Left lung (tissue), 14 donors: ENCODE measurements at places on chromosomes 5 and 9. TPM values are rescaled to one million over a fixed set of nuclear protein-coding genes. Genes with fewer than 3 reads are reported as not detected.

DNA sequence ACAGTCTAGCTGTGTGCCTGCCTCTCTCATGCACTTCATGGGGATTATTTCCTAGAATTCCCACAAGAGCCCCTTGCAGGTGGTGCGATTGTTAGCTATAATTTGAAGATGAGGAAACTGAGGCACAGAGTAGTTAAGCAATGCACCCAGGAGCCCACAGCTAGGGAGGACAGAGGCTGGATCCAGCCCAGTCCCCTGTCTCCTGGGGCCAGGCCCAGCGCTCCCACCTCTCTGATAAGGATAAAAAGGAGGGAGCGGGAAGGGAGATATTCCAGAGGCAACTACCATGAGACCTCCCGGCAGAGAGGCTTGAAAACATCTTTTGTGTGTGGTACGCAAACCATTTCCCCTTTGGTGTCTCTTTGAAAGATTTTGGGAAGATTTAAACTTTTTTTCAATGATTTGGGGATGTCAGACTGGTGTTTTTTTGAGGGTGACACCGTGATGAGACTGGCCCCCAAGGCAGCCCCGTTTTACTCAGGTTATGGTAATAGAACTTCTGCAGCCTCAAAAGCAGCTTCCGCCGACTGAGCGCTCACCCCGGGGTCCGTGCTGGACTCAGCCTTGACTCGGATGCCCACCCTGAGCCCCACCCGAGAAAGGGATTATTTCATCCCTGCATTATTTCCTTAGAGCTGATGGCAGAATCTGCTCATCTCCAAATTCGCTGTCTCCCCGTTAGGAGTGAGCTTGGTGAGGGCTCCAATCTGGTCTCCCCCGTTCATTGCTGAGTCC lies 144.7 kb upstream of the IER5L start:
- no peak for DNase-seq

The CEP72 gene
- 10.9 TPM for polyA plus RNA-seq

- DNase-seq: no peak
These were observed 8.6 kb downstream of the NR5A1 start for GRCh38 chr9:124498499-124499146.

DNA sequence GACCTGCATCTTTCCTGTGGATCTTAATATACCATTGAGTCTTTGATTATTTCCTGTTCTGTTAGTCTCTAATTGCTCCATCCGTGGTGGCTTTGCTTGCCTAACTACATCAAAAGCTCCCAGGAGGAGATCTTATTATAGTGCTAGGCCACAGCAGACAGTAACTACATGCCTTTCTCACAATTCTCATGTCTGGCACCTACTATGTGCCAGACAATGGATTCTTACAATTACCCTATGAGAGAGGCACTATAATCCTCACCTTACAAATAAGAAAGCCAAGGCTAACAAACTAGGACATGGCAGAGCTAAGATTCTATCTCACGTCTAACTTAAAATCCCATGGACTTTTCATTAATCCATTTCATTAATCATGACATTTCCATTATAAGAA lies 70.3 kb upstream of the TARS1 start:
- DNase-seq: no peak

The ZFP2 gene
- 6.8 TPM for polyA plus RNA-seq

- DNase-seq: no peak
These were observed 295.7 kb upstream of the PANK3 start for GRCh38 chr5:168874713-168875380.

DNA sequence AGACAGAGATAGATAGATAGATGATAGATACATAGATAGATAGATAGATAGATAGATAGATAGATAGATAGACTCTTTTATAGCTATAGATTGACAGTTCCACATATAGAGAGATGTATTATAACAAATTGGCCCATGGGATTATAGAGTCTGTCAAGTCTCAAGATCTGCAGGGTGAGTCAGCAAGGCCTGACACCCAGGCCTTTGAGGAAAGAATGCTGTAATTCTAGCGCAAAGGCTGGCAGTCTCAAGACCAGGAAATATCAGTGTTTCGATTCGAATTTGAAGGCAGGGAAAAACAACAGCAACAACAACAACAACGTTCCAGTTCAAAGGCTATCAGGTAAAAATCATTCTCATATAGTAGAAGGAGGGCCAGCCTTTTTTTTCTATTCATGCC lies 339.2 kb upstream of the CDH9 start:
- no peak for DNase-seq

- DNase-seq: no peak
These were observed 6.1 kb upstream of the ANGPTL2 start for GRCh38 chr9:127128341-127129072.

The FOXD4L5 gene
- polyA plus RNA-seq: 0.30 TPM

DNA sequence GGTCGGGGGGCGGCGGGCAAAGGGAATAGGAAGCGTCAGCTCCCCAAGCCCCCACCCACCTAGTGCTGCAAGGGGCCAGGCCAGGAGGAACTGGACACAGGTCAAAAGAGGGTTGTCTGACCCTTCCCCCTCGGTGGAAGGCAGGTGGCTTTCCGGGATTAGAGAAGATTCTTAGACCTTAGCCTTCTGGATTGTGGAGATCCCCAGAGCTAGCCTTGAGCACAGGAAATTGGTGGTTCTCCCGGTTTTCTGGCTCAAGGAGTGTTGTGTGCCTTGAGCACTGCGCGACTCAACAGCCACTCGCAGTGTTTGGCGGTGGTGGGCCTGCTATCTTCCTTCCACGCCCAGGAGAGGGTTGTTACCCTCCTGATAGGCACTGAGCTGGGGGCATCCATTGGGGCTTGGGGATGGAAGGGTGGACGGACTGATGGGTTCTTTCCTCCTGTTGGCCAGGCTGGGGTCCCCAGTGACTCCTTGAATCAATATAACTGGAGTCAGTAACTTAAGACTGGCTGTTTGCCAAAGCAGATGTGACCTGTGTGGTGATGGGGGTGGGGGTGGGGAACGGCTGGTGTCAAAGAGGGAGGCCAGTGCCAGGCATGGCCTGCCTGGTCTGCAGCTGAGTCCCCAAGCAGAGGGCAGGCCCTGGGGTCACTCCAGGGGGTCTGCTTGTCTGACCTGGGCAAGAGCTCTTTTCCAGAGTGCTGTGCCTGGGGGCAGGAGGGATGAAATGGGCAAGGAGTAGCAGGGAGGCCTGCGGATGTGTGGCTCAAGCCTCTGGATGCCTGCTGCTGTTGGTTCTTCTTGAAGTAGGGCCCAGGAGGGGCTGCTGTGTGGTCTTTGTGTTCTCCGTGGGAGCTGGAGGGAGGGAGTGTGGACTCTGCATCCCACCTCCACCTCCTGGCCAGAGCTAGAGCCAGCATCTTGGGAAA lies 2.1 kb downstream of the FGF18 start:
- DNase-seq: no peak

DNA sequence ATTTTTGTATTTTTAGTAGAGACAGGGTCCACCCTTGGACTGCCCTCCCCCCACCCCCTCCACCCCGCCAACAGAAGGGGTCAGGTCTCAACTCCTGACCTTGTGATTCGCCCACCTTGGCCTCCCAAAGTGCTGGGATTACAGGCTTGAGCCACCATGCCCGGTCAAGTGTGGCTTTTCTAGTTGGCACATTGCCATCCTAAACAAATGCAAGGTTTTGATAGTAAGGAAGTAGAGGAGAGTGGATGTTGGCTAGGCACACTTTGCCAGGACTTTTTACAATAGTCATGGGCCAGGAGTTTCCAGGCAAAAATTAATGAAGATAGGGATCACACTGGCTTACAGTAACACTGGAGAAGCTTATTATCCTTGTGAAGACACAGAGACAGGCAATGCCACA lies 62.4 kb downstream of the GALNT12 start:
- no peak for DNase-seq

DNA sequence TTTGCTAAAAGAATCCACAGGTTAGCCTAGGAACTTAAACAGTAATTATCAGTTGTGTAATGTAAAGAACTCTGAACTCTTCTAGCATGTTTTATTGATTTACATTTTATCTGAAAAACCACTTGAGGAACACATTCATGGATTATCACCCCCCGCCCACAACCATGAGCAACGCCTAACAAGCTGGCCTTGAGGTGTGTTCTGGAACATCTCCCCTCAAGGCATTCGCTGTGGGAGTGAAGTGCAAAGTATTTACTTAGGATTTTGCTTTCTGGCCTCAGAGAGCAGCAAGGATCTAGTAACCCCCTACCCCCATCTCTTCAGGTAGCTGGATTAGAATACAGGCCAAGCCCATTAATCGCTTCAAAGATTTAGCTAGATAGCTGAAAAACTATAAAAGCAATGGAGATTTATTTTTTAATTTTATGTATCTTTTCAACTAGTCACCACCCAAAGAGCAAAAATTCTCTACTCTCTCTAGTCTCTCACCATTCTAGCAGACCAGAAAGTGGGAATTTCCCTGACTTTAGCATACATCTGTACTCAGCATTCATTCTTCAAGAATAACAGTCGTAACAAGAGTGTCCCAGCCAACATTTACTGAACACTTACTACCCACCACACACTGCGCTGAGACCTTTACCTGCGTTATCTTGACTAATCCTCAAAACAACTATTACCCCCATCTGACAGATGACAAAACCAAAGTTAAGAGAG lies 37.2 kb downstream of the DDX31 start:
- no peak for DNase-seq

The CTXN3 gene
- polyA plus RNA-seq: not detected

DNA sequence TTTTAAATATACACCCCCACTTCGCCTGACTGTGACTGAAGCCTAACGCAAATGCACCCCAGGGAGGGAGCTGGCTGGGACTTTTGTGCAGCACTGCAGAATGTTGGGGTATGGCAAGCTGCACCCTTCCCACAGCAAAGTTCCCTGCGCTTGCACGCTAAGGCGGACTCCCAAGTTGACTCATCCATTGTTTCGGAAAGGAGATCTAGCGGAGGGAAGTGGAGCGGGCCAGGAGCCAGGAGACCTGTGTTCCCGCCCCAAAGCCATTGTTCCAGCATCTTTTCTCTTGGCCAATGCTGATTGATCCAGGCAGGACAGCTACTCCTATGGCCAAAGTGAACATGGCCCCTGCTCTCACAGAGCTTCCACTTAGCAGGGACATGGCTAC lies 202.9 kb downstream of the AOPEP start:
- no peak for DNase-seq

DNA sequence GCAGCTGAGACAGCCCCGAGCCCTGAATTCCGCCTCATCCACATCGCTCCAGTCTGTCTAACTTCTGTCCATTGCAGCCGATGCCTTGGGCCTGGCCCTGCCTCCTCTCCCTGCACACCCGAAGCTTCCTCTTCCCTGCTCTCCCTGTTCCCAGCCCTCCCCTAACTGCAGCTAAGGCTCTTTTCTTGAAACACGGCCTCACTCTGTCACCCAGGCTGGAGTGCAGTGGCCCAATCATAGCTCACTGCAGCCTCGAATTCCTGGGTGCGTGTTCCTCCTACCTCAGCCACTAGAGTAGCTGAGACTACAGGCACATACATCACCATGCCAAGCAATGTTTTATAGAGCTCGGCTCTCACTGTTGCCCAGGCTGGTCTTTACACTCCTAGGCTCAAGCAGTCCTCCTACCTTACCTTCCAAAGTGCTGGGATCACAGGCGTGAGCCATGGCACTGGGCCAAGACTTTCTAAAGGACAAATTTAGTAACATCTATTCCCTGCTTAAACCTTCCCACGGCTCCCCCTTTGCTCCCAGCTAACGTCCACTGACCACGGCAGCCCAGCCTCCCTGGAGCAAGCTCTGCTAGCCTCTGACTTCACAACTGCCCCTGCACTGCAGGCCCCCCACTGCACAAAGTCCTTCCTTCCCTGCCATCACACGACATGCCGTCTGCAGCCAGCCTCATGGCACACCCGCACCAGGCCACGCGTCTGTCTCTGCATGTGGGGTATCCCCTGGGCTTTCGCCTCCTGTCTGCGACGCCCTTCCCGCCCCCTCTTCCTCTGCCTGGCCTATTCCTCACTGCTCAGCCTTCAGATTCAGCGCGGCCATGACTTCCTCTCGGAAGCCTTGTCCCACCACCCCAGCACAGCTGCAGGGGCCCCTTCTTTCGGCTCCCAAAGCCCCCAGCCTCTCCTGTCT lies 28.6 kb downstream of the LAMC3 start:
- DNase-seq: peak; percentile 36

- no peak for DNase-seq
These were observed 236.6 kb downstream of the PSAT1 start for GRCh38 chr9:78533500-78533899.

- DNase-seq: no peak
These were observed 368 bp downstream of the SURF1 start for GRCh38 chr9:133355881-133356357.

DNA sequence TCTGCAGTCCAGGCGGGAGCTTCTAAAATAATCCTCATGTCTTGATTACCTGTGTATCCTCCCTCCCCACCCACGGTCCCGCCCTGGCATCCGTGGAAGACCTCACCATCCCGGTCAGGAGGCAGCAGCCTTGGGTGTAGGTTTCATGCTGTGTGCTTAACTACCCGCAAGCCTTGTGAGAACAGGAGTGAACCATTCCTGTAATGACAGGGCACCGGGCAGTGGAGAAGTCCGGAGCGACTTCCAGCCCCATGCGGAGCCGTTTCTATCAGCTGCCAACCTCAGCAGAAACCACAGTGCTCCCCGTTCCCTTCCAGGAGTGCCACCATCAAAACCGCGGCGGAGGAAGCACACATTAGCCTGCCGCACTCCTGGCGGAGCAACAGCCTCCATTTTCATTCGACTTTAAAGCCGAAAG lies 123.5 kb upstream of the LMX1B start:
- DNase-seq: no peak

The STXBP1 gene
- 44.8 TPM for polyA plus RNA-seq

DNA sequence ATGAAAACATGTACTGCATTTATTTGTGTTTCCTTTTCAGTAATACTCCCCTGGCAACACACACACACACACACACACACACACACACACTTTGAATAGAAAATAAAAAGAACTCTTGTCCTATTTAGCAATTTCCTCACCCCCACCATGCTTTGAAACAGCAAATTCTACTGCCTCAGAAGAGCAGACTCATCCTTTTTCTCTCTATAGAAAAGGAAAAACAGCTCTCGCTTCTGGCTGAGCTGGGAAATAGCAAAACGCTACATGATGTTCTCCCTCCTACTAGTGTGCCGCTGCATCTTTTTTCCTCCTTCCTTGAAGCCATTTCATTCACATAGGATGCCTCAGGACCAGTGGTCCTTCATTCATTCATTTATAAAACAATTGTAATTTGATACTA lies 453.6 kb downstream of the CSNK1G3 start:
- no peak for DNase-seq

- no peak for DNase-seq
These were observed 62.5 kb downstream of the IPO11 start for GRCh38 chr5:62475072-62475471.
